ENCODE measurements at places on chromosomes 3 and 15.

GRCh38 chr3:114332342-114333179 lies 38.7 kb downstream of the TIGIT start:
- DNase-seq = no peak

GRCh38 chr3:168974617-168975403 lies 688.7 kb downstream of the MECOM start:
- DNase-seq = no peak

DNA sequence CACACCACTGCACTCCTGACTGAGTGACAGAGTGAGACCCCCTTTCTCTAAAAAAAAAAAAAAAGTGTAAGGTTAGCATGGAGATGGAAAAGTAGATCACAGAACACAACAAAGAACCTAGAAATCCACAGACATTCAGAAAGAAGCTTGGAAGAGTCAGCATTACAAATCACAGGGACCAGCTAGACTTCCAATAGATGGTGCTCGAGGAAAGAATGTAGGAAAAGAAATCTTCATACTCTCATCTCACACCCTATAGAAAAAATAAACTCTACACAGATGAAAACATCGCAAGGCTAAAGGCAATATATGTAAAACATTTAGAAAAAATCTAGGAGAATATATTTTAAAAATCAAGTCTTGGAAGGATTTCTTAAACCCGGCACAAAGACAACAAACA lies 94.5 kb upstream of the ABHD17C start:
- no peak for DNase-seq

GRCh38 chr3:55556619-55557537 lies 69.8 kb upstream of the WNT5A start:
- DNase-seq = no peak

- DNase-seq = no peak
Measured at GRCh38 chr15:74307827-74308811, 59.3 kb downstream of the CYP11A1 start.

DNA sequence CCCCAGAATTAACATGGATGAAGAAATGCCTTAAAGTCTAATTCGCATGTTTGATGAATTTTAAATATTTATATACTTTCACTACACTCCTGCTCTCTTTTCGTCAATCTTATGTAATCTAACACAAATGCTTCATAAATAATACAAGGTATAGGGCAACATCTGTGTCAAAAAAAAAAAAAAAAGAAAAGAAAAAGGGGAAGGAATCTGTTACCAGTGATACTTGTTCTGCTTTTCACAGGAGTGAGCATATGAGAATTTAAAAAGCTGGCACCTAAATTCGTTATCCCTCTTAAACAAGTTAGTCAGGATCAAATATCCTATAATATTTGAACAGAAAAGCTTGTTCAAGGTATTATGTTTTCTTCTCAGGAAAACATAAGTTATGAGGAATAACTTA lies 243.8 kb downstream of the KCNH8 start:
- no peak for DNase-seq

DNA sequence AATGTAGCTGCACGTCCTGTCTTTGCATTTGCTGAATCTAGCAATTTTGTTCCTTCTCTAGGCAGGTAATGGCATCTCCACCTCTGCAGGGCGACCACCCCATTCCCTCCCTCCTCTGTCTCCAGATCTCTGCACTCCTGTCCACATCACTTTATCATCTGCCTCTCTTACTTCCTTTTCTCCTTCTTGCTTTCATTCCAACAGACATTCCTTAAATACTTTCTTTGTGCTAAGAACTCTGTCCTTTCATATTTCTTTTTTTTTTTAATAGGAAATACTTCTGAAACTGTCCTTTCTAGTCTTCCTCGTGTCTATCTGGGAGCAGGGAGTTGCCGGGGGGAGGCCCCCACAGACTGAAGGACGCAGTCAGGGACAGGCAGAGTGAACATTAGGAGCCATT lies 7.2 kb downstream of the ITIH3 start:
- no peak for DNase-seq

DNA sequence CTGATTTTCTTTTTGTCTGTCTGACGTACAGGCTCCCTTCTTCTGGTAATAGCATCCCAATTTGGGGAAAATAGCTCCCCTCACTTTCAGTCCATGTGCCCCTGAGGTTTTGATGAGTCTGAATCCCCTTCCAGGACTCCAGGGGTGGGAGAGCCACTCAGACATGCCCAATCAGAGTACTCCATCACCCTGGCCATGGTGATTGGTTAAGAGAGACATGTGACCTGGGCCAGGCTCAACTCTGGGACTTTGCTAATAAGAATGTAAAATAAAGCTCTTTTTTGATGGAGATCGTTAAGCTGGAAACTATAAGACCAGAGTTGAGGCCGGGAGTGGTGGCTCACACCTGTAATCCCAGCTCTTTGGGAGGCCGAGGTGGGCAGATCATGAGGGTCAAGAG lies 9.2 kb upstream of the MEF2A start:
- no peak for DNase-seq

DNA sequence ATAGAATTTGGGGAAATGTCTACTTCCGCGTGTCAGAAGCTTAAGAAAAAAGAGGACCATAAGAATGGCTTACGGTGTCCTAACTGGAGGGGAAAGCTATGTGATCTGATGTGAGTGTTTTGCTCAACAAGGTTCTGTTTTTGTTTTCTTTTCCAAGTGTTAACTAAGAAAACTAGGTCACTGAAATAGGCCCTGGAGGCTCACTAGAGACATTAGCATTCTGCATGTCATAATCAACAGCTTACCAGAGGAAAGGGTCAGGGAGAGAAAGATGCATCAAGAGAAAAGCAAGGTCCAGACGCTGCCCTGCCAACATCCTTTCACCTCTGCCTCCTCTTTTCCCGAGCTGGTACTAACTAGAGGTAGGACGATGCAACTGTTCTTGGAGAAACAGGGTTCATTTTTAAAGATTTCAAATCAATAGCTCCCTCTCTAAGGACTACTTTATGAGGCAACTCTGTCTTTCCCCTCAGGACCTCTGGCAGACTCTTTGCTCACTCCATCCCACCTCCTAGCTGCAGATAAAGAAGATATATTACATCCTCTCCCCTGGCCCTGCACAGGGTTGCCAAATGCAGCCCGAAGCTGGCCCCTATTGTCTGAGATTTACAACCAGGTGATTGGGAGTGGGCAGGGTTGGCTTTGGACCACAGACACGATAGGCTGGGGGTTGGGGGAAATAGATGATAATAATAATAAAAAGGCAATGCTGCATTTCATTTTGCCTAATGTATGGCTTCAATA lies 209.9 kb upstream of the SLC2A2 start:
- DNase-seq = no peak

DNA sequence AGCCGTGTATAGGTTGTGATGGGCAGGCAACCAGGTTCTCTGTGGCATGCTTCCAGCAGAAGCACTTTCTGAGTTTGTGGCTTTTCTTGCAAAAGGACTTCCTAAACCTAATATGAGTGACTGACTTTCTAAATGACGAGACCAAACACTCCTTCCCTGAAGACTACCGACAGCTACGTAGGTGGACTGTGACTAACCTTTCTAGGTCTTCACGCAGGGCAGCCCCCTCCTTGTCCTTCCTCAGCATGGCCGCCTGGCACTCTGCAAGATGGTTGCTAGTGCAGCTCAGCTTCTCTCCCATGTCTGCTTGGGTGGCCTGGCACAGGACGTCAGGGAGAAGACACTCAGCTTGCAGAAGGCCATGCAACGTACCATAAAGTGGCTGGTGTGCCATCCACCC lies 20.9 kb downstream of the CXCR6 start:
- DNase-seq = no peak

All from hematopoietic multipotent progenitor cell treated with erythropoietin and hydrocortisone succinate and interleukin-3 and kit ligand, for 15 days (in vitro differentiated cells).